ENCODE measurements at places on chromosomes 2 and 18.

- no peak for DNase-seq
These were observed 125.4 kb downstream of the OSBPL1A start for GRCh38 chr18:24272229-24272525.

DNA sequence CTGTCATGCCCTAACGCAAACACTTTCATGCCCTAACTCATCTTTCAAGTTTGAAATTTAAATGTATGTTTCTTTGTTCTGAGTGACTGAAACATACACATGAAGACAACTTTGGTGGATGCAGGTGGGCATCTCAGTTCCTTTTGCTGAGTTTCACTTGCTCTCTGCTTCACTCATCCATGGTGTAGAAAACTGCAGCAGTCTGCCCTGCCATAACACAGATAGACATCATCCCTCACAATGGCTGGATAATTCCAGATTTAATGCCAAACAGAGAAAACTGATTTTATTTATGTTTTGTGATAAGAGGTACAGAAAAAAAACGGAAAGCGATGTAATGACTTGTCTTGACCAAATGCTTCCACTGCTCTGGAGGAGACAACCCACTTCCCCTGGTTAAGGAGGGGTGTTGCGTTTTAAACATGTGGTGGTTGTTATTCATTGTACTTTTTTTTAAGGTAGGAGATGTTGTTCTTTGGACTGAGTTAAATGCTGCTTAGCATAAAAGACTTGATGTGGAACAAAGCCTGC, 70.4 kb downstream of the RHBDD1 start:
- DNase-seq, result no peak

- no peak for DNase-seq
These were observed 68.7 kb downstream of the TSPYL6 start for GRCh38 chr2:54187331-54187730.

DNA sequence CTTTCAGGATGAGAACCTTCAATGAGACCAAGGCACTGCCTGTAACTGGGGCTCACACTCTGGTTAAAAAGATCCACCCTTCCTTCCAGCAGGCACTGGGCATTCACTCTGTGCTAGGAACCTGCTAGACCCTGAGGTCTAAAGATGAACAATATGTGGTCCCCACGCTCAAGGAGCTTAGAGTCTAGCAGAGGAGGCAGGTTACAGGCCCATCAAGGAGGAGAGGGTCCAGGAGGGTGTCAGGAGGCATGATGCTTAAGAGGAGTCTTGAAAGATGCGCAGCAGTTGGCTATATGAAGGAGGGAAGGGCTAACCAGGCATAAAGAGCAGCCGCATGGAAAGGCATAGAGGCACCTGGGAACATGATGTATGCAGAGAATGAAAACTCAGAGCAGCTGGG, 4.5 kb downstream of the ANKRD53 start:
- DNase-seq, result no peak

DNA sequence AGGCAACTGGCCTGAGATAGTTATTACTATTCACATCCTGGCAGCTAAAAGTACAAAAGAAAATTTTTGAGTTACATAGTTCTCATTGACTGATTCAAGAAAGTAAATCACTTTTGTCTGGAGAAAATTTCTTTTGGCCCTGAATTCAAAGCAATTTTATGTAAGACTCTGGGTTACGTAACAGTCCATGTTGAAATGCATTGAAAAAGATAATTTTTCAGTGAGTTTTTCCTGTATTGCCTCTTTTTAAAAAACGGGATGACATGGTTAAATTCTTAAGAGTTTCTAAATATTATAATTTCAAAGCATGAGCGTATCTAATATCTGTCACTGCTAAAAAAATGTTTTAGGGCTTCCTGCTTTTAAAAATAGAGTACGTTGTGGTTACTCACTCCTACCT, 72.7 kb downstream of the ANKRD12 start:
- no peak for DNase-seq

- no peak for DNase-seq
These were observed 53.1 kb downstream of the VIL1 start for GRCh38 chr2:218471982-218472381.

DNA sequence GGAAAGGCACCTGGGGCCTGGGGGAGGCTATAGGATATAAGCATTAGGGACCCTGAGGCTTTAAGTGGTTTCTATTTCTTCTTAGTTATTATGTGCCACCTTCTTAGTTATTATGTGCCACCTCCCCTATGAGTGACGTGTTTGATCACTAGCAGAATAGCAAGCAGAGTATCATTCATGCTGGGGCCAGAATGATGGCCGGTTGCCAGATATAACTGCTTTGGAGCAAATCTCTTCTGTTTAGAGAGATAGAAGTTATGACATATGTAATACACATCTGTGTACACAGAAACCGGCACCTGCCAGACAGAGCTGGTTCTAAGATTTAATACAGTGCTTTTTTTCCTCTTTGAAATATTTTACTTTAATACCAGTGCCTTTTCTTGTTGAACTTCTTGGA, 29.4 kb downstream of the LIPG start:
- no peak for DNase-seq

DNA sequence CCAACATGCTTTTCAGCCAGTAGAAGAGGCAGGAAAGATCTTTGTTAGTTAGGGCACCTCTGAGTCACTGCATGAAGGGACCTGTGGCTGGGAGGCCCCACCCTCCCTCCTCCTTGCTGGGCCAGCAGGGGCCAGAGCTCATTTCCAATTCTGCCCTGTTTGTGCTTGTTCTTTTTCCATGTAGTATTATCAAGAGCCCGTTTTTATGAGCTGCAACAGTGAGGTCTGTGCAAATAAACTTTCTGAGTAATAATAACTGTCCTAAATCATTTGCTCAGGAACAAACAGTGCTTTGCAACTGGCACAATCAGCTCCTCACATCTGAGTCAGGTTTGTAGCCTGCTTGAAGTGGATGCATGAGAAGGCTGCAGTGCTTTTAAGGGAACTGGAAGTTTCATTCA, 128.0 kb downstream of the ARL4C start:
- DNase-seq, result peak; percentile 39

- DNase-seq, result no peak
These were observed 17.4 kb upstream of the SLC35G4 start for GRCh38 chr18:11591957-11592356.

GRCh38 chr18:5571666-5572065, 27.9 kb upstream of the EPB41L3 start:
- DNase-seq, result no peak

DNA sequence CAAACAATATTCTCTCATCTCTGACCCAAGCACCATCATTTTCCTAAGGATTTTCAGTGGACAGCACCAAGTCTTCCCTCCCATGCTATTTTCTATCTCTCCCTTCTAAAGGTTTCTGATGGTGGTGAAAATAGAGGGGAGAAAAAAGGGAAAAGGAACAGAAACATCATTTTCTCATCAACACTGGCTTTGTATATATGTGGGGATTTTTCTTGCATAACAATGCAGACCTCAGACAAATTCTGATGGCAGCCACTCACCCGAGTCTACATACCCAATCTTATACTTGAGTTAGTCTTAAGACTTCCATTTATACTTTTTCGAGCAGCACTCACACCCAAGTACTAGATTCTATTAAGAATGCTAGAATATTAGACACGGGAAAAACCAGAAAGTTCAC, 95.8 kb downstream of the TMEM163 start:
- DNase-seq, result no peak

DNA sequence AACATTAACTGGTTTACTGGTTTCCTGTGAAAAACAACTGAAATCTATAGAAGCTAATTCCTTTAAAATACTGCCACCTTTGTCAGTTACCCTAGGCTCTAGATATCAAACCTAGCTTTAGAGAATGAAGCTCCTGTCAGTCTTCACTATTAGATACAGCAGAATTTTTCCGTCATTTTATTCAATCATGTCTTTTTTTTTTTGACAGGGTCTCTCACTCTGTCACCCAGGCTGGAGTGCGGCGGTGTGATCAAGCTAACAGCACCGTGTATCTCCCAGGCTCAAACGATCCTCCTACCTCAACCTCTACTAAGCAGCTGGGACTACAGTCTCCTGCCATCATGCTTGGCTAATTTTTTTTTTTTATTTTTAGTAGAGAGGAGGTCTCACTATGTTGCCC, 415.2 kb upstream of the LRRTM4 start:
- no peak for DNase-seq

GRCh38 chr2:119126650-119127049, 31.9 kb downstream of the C1QL2 start:
- peak; percentile 60 for DNase-seq

DNA sequence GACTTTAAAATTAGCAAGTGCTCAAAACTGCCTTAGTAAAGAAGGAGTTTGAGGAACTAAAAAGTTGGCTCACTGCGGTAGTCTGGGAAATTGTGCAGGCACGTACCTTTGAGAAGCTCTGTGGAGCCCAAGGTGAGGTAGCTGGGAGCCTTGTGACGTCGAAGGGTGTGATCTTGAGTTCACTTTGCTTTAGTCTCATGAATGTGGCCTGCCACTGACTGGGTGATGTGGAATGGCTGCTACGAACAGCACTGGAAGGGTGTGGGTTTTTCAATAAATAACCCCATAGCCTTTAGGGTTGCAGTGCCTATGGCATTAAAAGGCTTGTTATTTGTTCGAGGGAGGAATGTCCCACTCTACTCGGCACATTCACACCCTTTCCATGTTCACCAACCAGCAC, 312.3 kb downstream of the PRKCE start:
- no peak for DNase-seq

DNA sequence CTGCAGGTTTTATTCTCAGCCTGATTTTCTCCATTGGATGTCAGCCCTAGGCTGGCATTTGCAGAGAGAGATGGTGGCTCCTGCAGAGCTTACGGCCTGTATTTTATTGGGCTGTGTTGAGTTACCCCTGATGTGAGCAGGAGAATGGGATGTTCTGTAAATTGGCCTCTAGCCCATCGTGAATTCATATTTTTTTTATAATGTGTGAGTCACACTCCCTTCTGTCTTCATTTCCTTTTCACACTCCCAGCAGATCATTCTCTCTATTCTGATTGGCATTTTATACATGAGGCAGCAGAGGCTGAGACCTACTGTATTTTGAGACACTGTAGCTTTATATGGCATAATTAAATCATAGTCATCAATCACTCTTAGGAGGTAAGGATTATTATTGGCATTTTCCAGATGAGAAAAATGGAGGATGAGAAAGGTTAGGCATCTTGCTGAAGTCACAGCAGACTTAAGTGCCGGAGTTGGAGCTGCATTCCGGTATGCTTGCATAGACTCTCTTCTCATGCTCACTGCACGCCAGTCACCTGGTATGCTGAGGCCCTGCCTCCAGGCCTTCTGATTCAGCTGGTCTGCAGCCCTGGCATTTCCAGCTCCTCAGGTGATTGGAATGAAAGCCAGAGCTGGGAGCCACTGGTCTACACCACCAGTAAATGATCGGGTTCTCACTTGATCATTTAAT, 142.4 kb downstream of the NEDD4L start:
- no peak for DNase-seq

DNA sequence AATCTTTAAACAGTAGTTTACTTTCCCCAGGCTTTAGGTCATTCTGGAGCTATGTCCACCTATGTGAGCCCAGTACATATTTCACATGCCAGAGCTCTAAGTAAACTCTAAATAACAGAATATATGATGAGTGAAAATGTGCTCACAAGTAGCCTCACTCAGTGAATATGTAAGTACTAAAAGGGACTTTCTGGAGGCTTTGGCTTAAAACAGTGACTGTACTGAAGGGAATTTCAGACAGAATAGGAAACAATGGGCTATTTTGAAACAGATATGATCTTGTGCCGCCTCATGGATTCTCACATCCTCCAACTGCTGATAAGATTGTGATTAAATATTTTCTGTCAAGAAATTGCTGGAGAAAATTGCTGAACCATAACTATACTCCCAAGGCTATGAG, 747.9 kb downstream of the SOCS6 start:
- DNase-seq, result no peak

- no peak for DNase-seq
These were observed 156.7 kb upstream of the CDH19 start for GRCh38 chr18:66760559-66760958.

DNA sequence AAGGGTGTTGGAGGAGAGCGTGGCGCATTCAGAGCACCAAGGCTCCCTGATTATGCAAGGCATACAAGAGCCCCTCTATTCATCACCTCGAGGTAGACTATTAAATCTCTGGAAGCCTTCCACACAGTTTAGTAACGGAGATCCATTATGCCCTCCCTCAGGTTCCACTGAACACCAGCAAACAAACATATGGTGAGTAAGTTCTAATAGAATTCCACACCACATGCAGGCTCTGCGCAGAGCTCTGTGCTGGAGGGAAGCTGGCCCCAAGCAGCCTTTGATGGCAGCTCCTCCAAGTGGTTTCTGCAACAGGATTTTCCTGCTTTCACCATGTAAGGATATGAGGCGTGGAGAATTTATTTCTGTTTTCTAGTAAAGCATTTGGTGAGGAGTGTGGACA, 238.6 kb downstream of the C1D start:
- no peak for DNase-seq

- DNase-seq, result no peak
These were observed 317.7 kb downstream of the LPIN1 start for GRCh38 chr2:12064153-12064552.

DNA sequence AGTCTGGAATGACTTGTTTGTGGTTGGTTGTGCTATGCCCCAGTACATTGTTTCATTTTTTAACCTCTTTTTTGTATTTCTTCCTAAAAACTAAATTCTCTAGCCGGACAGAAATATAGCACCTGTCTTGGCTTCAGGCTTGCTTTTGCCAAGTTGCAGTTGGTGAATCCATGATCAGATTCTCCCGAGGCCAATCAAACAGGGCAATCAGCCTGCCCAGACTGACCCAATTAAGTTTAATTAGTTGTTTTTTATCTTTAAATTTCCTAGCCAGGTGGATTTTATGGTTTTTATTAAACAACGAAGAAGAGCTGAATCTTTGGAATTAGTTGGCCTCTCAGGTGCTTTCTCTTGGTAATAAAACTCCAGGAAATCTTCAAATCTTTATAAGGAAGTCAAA, 162.1 kb downstream of the CPS1 start:
- DNase-seq, result no peak

DNA sequence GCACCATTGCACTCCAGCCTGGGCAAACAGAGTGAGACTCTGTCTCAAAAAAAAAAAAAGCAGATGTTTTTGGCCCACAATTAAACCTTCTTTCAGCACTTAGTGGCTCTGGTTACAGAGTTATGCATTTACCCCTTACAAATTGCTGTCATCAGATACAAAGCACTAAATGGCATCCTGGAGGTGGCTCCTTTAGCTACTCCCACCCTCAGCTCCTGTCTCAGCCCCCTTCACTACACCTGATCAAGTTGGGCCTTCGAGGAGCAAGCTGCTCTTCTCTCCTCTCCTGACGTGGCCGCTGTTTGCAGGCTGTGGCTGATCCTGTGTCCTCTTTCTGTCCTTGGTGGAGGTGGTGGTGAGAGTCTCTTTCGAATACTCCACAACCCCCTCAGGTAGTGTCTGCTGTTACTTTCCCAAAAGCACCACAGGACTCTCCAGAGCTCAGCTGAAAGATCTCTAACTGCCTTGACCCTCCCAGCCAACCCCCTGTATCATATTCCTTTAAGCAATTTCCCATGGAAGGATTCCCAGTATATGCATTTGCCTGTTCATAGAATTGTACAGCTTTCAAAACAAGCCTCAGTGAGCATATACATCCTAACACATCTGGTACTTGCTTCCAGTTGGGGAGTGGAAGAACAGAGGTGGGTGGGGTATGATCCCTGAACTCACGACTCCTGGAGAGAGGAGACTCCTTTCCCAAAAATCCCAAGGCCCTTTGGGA, 285.9 kb downstream of the CLIP4 start:
- no peak for DNase-seq

- DNase-seq, result no peak
These were observed 344.2 kb downstream of the MTX2 start for GRCh38 chr2:176613323-176613987.

- peak; percentile 11 for DNase-seq
These were observed 11.1 kb upstream of the KLHL30 start for GRCh38 chr2:238127165-238128060.

GRCh38 chr2:38284971-38285370, 92.1 kb downstream of the ATL2 start:
- no peak for DNase-seq
